Neural progenitor cell (in vitro differentiated cells): ENCODE measurements at places on chromosomes 7 and 10. TPM values are rescaled to one million over a fixed set of nuclear protein-coding genes. Genes with fewer than 3 reads are reported as not detected.

DNA sequence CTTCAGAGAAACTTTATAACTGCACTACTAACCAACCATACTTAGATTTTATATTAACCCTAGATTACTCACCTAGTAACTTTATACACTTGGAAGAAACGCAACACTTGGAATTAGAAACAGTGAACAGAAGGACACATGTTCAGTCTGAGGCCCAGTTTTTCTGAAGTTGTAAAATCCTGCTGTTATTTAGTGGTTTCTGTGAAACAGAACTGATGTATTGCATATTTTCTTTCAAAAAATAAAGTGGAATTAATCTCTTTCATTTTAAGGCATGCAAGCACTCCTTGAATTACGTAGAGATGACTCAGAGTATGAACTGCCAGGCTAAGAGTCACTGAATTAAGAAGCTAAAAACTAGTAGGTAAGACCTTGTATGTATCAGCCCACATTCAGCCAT is 215.8 kb downstream of the SKAP2 start:
- no peaks in the 10 kb centered on the region for H3K4me1 ChIP-seq
- H3K27me3 ChIP-seq = no peaks in the 10 kb centered on the region
- no peak overlapping the region for H3K4me3 ChIP-seq

GRCh38 chr7:11567571-11567970 is 264.4 kb downstream of the THSD7A start:
- no peak overlapping the region for H3K27ac ChIP-seq
- no peaks in the 10 kb centered on the region for H3K4me1 ChIP-seq
- H3K36me3 ChIP-seq = no peaks in the 10 kb centered on the region
- H3K4me3 ChIP-seq = no peak overlapping the region
- H3K27me3 ChIP-seq = no peaks in the 10 kb centered on the region

DNA sequence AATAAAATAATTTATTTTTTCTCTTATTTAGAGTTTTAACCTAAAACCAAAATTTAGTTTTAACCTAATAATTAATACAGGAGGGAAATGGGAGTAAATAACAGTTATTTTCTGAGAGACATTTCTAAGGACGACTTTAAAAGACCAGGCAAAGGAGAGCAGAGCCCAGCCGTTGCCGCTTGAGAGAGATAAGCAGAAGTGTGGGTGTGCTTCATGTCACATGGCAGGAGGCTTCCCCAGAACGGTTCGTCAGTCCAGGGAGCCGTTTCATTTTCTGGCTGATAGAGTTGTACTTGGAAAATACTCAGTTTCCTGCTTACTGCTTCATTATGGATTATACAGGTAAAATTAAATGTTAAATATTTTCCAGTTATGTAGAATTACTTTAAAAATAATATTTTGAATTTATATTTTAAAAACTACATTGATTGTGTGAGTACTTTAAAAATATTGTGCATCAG is 61.4 kb downstream of the ST7 start:
- no peaks in the 10 kb centered on the region for H3K27me3 ChIP-seq
- H3K36me3 ChIP-seq = no peaks in the 10 kb centered on the region
- peaks cover 5% of the 10 kb centered on the region for H3K4me1 ChIP-seq
- no peak overlapping the region for H3K27ac ChIP-seq
- no peak overlapping the region for H3K4me3 ChIP-seq

DNA sequence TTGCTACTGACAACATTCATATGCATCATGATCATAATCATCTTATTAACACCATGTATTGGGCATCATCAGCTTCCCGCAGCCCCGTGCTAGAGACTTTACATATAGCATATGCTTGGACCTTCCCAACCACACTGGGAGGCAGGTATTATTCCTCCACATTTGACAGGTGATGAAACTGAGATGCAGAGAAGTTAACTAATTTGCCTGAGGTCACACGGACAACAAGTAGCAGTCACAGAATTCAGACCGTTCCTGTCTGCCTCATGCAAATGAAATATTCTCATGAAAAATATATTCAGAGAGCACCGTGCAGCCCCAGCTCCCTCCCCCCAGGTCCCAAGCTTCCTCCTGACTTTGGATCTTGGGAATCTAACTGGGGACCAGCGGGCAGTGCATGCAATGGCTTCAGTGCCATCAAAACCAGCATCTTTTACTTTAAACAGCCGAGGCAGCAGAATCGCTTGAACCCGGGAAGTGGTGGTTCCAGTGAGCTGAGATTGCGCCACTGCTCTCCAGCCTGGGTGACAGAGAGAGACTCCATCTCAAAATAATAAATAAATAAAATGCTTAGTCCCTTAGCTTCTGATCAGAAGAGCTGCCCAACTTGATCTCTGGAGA is 112.2 kb upstream of the GPR26 start:
- H3K27me3 ChIP-seq = no peaks in the 10 kb centered on the region
- peaks cover 6% of the 10 kb centered on the region for H3K4me1 ChIP-seq
- no peak overlapping the region for H3K4me3 ChIP-seq

DNA sequence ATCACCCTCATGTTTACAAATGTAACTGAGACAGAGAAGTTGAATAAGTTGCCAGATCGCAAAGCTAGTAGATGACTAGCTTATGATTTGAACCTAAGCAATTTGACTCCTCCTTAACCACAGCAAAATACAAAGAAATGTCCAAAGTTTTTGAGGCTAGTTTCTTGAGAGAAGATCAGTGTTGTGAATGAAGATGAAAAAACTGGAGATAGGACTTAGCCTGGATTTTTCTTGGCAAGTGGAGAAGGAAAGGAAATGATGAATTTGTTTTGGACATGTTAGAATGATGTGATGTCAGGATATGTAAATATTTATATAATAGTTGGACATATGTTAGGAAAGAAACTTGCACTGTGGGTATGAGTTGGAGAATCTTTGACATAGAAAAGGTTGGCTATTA is 149.8 kb downstream of the LSMEM1 start:
- no peaks in the 10 kb centered on the region for H3K4me1 ChIP-seq
- H3K27me3 ChIP-seq = no peaks in the 10 kb centered on the region
- no peak for DNase-seq
- H3K4me3 ChIP-seq = no peak overlapping the region
- H3K27ac ChIP-seq = no peak overlapping the region

DNA sequence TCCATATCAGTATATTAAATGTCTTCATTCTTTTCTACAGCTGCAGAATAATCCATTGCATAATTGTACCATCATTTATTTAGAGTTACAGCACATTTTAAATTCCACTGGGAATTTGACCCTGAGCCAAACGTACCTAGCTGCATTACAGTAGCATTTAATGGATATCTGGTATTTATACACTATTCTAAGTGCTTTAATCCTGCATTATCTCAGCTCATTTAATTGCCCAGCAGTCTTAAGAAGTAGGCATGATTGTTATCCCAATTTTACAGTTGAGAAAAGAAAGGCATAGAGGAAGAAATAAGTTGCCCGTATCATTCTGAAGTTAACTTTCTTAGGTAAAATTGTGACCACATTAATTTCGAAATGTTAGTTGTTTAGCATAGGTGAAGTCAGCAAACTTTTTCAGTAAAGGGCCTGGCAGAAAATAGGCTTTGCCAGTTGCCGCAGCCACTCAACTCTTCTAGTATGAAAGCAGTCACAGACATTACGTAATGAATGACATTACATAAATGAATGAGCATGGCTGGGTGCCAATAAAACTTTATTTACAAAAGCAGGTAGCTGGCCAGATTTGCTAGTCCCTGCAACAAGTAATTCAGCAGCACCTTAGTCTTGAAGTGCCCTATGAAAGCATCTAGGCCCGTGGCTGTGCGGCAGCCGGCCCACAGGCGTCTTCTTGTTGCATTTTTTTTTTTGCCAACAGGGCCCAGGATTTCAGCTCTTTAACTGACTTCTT is 30.0 kb downstream of the GUSB start:
- H3K36me3 ChIP-seq = no peaks in the 10 kb centered on the region
- no peak overlapping the region for H3K27ac ChIP-seq

DNA sequence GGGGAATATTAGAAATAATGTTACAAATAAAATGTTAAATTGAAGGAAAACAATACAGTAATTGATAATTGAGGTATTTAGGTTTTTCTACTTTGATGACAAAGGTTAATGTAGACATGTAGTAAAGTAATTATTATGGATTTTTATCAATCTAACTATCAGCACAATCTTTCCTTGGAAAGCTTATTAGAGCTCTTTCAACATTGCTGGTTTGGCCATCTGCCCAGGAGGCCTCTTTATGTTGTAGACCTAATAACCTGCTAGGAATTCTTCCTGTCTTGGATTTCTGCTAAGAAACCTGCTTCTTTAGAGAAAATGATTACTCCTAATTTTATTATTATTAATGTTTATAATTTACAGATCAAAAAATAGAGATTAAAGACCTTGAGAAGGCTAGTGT is 78.9 kb downstream of the CHRM2 start:
- no peak overlapping the region for H3K4me3 ChIP-seq
- H3K4me1 ChIP-seq = no peaks in the 10 kb centered on the region
- no peak overlapping the region for H3K27ac ChIP-seq
- DNase-seq = no peak

DNA sequence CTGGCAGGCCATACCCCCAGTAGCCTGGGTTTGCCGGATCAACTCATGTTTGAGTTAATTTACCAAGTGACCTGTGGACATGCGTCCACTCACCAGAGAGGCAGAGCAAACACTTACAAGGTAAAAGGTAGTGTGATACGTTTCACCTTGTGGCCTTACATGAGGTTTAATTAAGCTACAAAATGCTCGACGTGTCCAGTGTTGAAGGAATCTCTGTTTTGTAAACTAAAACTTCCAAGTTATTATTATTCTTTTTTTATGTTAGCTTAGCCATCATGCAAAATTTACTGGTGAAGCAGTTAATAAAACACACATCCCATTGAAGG is 42.9 kb downstream of the RGS10 start:
- DNase-seq = no peak
- H3K4me1 ChIP-seq = no peaks in the 10 kb centered on the region
- H3K4me3 ChIP-seq = no peak overlapping the region
- H3K36me3 ChIP-seq = no peaks in the 10 kb centered on the region

- H3K4me1 ChIP-seq = no peaks in the 10 kb centered on the region
- no peak for DNase-seq
- H3K4me3 ChIP-seq = no peak overlapping the region
- H3K36me3 ChIP-seq = no peaks in the 10 kb centered on the region
Observed at GRCh38 chr10:19111501-19112267, 63.1 kb downstream of the MALRD1 start.

DNA sequence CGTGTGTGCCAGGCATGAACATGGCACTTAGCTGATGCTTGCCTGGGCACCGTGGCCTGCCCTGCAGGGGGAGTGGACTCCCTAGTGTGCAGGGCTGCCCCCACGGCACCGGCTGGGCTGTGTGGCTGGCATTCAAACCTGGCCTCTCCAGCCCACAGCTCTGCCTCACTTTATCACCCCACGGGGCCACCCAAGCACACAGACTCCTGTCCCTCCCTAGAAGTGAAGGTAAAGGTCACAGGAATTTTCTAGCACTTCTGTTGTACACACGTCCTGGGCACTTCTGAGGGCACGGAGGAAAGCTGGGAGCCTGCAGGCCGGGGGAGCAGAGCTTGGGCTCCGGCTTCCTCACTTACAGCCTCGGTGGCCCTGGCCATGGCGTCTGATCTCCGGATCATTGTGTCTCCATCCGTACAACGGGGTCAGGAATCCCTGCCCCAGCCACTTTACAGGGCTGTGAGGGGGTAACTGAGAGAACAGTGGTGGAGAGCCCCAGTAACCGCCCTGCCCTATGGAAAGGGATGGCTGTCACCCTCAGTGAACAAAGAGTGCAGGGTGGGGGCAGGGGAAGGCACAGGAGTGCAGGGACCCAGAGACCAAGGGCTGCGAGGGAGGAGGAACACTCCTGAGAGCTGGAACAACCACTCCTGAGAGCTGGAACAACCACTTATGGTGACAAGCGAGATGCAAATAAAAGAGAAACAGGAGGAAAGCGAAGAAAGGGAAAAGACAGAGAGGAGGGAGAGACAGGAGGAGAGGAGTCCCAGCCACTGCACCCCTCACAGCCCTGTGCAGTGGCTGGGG is 3.9 kb upstream of the PYROXD2 start:
- no peak overlapping the region for H3K27ac ChIP-seq
- H3K36me3 ChIP-seq = no peaks in the 10 kb centered on the region
- no peak overlapping the region for H3K4me3 ChIP-seq
- H3K27me3 ChIP-seq = no peaks in the 10 kb centered on the region
- no peak for DNase-seq
- peaks cover 10% of the 10 kb centered on the region for H3K4me1 ChIP-seq

DNA sequence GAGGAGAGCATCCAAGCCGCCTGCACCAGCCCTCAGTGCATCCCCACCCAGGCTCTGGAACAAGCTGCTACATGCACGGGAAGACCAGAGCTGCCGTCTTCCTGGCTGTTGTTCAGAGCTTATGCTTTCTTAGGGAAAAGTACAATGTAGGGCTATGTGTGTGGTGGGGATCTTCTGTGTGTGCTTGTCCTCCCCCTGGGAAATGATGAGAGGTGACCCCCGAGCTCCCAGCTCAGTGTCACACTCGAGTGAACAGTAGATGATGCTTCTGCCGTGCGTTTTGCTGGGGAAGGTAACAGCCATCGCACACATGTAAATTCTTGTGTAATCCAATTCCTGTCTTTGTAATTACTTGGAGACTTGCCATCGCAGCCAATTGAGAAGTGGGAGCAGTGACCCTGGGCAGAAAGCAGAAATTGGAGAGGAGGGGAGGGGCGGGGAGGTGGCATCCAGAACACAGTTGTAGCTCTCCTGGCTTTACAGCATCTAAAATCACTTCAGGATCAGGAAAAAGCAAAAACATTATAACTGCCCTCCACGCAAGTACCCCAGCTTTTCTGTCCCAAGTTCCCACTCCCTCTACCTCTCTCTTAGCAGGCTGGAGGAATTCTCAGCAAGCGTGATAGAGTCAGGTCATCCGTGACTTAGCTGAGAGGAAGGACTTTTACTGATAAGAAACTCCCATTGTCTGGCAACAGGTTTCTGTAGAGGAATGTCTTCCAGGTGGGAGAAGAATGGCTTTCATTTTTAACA is 149.6 kb downstream of the TCF7L2 start:
- no peaks in the 10 kb centered on the region for H3K36me3 ChIP-seq
- H3K4me3 ChIP-seq = no peak overlapping the region
- H3K27ac ChIP-seq = peak overlapping the region; percentile 34
- H3K27me3 ChIP-seq = no peaks in the 10 kb centered on the region
- DNase-seq = peak; percentile 31
- H3K4me1 ChIP-seq = peaks cover 32% of the 10 kb centered on the region

DNA sequence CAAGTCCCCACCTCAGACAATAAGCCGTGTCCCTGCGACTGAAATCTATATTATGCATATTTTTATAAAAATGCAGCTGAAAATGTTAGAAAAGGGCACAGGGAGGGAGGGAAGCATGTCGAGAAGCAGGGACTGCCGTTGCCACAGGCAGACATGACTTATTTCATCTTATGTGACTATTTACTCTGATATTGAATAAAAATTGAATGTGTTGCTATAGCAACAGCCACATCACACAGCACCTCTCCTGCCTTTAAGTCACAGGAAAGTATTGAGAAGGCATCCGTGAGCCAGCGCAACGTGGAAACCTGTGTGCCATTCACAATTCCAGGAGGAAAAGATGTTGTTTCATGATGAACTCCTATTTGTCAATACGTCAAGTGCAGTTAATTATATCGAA is 549.5 kb downstream of the DNAJB6 start:
- H3K27me3 ChIP-seq = no peaks in the 10 kb centered on the region
- no peak for DNase-seq

The LIPF gene
- total RNA-seq = not detected in 2 replicates

The PLXDC2 gene
- total RNA-seq = 30.1 and 44.2 TPM in 2 replicates

The SLC13A4 gene
- total RNA-seq = 0.28 and 1.9 TPM in 2 replicates

The FAM24B gene
- not detected in 2 replicates for total RNA-seq

The OPN1SW gene
- 0.46 TPM in 1 of 2 replicates, not detected in the other for total RNA-seq

The EN2 gene
- not detected in 2 replicates for total RNA-seq

The SH3PXD2A gene
- 2.3 and 4.7 TPM in 2 replicates for total RNA-seq

The AKR1D1 gene
- 0.28 TPM in 1 of 2 replicates, not detected in the other for total RNA-seq

The SOSTDC1 gene
- total RNA-seq = 1.9 TPM in 2 replicates

The SEC31B gene
- total RNA-seq = 8.8 and 11.6 TPM in 2 replicates

The C10orf53 gene
- not detected in 2 replicates for total RNA-seq

The SNX10 gene
- 19.5 and 29.6 TPM in 2 replicates for total RNA-seq

The SEMA3E gene
- 2.0 and 5.5 TPM in 2 replicates for total RNA-seq

The ZNF488 gene
- not detected in 2 replicates for total RNA-seq
